ENCODE measurements at places on chromosomes 7 and 10.

GRCh38 chr7:75656740-75657139, 82.0 kb downstream of the HIP1 start:
- no peak for DNase-seq

- no peak for DNase-seq
Measured at GRCh38 chr10:64379898-64380297, 858.7 kb downstream of the REEP3 start.

DNA sequence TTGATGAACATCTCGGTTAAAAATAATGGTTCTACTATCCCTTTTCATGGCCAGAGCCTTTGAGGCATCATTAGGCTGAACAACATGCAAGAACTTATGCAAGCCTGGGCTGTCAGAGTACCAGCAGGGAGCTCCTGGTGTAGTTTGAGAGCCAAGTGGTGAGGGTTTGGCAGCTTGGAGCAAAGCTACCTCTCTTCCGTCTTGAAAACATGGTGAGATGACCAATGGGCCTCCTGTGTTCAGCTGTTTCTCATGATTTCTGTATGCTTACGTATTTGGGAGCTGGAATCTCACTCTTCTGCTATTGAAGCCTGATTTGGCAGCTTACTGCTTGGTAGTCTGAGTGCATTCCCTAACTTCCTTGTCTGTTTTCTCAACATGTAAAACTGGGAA, 150.4 kb downstream of the CXCL12 start:
- DNase-seq, result no peak

DNA sequence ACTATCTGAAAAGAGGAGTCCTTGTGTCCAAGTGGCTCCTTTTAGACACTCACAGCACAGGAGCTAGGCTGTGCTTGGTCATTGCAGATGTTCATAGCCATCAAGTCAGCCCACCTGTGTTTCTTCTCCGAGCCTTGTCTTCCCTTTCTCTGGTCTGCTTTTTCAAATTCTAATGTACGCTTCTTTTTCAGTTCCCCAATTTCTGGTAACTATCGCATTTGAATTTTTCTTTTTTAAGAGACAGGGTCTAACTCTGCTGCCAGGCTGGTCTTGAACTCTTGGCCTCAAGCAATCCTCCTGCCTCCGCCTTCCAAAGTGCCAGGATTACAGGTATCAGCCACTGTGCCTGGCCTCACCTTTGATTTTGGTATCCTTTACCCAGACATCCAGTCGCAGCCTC, 18.9 kb downstream of the APBB1IP start:
- DNase-seq, result no peak

DNA sequence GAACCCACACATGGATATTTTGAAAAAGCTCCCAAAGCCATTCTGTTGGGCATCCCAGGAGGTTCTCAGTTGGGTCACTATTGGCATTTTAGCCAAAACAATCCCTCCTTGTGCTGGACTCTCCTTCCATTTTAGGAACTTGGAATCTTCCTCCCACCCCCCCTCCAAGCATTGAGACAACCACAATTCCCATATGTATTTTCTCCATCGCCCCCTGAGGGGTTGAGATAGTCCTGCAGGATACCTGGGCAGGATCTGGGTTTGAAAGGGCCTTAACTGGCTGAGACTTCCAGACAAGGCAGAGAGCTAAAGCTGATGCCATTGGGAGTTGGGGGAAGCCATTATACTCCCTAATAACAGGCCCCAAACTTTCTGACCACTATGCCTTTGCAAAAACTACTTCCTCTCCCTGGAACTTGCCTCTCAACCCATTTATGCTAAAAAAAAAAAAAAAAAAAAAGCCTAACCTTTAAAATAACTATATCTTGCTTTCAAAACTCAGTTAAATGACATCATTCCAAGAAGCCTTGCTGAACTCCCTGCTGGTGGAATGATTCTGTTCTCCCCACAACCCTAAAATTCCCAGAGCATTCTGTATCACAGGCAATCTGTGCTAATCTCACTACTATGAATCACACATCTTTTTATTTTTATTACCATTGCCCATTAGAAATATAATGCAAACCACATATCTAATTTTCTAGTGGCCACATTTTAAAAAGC, 77.5 kb upstream of the PDE1C start:
- no peak for DNase-seq

All from nephron progenitor cell (in vitro differentiated cells).